ENCODE measurements at places on chromosomes 16 and 17.
A peak's percentile ranks its signal among the peaks of the same experiment; 100 is the strongest.

- no peak for DNase-seq
These were observed 13.4 kb downstream of the SNX20 start for GRCh38 chr16:50667497-50668367.

DNA sequence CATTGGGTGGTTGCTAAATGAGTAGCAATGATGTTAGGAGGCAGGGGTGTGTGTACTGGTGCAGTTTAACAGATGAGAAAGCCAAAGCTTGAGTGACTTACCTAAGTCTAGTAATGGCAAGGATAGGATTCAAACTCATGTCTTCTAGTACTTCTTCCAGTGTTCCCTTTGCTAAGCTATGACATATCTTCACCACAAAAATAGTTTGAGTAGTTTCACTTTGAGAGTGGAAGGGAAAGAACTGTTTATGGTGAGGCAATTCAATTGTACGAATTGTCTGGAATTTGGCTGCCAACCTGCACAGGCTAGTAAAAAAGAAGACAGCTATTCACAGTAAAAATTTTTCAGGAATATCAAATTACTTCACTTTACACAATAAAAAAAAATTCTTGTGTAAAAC lies 138.0 kb downstream of the NLK start:
- DNase-seq, result no peak

DNA sequence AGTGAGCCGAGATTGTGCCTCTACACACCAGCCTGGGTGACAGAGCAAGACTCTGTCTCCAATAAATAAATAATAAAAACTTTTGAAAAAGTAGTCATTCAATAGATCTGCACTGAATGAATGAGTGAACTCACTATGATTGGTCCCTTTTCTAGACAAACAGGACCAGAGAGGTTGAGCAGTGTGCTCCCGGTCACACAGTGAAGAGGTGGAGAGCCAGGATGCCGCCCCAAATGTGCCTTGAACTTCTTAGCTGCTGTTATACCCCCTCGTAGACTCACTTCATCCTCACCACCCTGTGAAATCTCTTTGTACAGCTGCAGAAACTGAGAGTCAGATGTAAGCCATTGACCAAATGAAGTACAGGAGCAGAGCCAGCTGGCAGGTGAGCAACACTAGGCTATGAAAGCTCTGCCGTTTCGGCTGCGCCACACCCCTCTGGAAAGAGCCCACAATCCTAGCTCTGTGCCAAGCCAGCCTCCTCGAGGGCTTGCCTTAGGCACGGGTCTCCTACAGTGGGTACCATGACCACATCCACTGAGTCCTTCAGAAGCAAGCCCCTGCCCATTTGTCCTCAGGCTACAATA lies 7.8 kb upstream of the KIAA0513 start:
- no peak for DNase-seq

DNA sequence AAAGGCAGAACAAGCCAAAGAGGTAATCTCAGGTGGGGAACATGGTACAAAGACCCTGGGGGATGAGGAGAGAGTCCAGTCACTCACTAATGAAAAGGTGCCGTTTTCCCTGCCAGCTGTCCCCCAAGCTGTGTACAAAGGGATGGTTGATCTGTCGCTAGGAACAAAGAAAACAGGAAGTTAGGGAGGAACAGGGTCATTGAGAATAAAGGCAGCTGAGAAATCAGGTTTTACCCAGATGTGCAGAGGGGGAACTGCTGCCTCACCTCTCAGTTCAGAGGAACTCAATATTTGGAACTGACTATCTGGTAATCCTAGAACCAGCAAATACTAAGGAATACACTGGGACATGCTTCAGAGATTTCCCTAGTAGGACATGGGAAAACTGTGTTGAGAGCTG lies 1.5 kb downstream of the RSKR start:
- DNase-seq, result no peak

DNA sequence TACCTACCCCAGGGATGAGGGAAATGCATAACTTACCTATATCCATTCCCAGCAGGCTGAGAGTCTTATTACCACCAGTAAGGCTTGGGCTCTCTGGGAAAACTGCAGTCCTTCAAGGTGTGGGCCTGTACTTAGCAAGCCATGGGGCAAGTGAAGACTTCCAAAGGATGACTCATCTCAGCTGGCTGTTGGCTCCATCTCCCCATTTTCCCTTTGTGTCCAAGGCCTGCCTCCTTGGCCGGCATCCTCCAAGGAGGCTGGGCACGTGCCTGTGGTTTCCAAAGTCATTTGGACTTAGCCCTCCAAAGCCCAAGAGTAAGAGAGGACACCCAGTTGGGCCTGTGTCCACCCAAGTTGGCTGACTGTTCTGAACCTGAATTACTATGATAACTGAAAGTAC lies 89.8 kb downstream of the TMEM100 start:
- DNase-seq, result no peak

GRCh38 chr17:58120195-58120822 lies 27.9 kb upstream of the OR4D1 start:
- DNase-seq, result peak; percentile 44

- DNase-seq, result peak; percentile 20
These were observed 73.4 kb upstream of the GSG1L start for GRCh38 chr16:28136751-28137434.

GRCh38 chr17:35795007-35795870 lies at the start of gene MMP28:
Gene MMP28, minus strand, starts transcription at chr17:35795641. Its CDS starts 264 bp downstream, at chr17:35795377.
- peak; percentile 10 for DNase-seq

DNA sequence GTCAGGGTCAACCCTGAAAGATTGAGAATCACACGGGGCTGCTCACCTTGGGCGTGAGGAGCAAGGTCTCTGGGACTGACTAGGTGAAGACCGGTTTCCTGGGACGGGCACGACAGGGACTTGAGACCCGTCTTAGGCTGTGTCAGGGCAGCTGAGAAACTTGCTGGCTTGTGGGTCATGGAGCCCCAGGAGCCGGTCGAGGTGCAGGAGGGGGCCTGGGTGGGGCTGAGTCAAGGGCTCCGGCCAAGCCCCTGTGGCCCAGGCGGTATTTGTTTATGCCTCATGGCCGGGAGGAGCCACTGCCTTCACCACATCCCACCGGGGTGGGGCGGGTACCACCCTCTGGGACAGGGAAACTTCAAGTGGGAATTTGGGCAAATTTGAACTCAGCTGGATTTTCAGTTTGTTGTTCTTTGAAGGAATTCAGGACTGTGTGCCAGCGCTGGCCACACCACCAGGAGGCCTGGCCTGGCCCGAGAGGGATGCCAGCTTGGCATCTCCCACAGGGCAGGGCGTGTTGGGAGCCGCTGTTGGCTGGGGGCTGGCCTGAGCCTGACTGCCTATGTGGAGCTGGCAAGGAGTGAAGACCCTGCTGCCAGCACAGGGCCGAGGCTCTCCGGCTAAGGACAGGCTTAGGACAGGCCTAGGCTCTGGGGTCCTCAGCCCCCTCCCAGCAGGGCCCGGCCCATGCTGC lies 116.1 kb downstream of the METRNL start:
- no peak for DNase-seq

GRCh38 chr17:37373530-37374159 lies 2.1 kb upstream of the C17orf78 start:
- DNase-seq, result peak; percentile 50

- DNase-seq, result no peak
These were observed 4.6 kb upstream of the NPIPB2 start for GRCh38 chr16:11946433-11946832.

DNA sequence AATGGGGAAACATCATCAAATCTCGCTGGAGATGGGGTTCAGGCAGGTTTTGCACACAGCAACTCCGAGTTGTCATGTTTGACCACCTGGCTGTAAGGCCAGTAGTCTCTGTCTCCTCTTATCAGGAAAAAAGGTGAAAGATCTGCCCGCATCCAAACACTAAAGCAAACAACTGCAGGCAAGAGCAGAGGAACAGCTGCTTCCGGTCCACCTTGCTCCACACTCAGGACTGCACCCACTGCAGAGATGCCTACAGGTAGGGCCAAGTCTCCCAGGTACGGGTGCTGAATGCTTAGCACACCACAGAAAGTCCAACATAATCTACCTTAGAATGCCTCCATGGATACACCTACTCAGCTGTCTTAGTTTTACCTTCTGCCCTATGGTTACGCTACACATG lies 7.3 kb downstream of the TEX2 start:
- no peak for DNase-seq

DNA sequence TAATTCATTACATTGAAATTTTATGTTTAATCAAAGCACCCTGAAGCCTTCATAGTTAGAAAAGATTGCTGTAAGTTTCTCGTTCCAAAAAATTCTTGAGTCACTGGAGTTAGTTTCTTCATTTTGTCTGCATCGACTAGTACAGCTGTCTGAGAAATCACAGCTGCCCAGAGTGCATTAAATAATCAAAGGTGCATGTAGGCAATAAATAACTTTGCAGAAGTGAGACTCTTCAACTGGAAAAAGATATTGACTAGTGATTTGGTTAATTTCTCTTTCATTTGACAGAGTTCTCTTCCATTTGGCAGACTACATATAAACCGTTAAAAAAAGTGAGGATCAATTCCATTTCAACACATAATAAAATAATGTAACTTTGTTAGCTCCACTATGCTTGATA lies 234.0 kb downstream of the CNTNAP4 start:
- DNase-seq, result no peak
